ENCODE measurements at places on chromosomes 11 and 22. TPM values are rescaled to one million over a fixed set of nuclear protein-coding genes. Genes with fewer than 3 reads are reported as not detected.

Gene P2RY2
- total RNA-seq: not detected

Gene SAA4
- not detected for total RNA-seq

Gene RIC3
- 55.3 TPM for total RNA-seq

Gene PPME1
- 13.7 TPM for total RNA-seq

Gene PGM2L1
- 10.2 TPM for total RNA-seq

Gene YPEL4
- 7.3 TPM for total RNA-seq

Gene PCSK7
- 247 TPM for total RNA-seq

Gene MICAL2
- total RNA-seq: 12.8 TPM

Gene SMIM35
- total RNA-seq: 0.06 TPM

Gene CBX7
- 49.1 TPM for total RNA-seq

Gene BRSK2
- total RNA-seq: 0.22 TPM

Gene RTN4R
- total RNA-seq: 0.36 TPM

Gene TRPM5
- 1.3 TPM for total RNA-seq

Gene SCGB1C1
- not detected for total RNA-seq

Gene RFPL1
- total RNA-seq: not detected

Gene SSTR3
- 2.1 TPM for total RNA-seq

Gene ST14
- total RNA-seq: 0.25 TPM

Gene NRIP3
- total RNA-seq: 4.9 TPM

Gene IRF7
- total RNA-seq: 36.5 TPM

Gene SLC5A1
- not detected for total RNA-seq

Gene SYCE3
- not detected for total RNA-seq

Gene CELF1
- 103 TPM for total RNA-seq

Gene KIRREL3
- total RNA-seq: not detected

Gene GGT5
- total RNA-seq: not detected

Gene SERHL2
- total RNA-seq: 0.69 TPM

Gene PATE4
- not detected for total RNA-seq

Gene SCN3B
- total RNA-seq: not detected
